ENCODE measurements at places on chromosomes 1 and 21.

GRCh38 chr1:10216090-10216749, 5.8 kb downstream of the KIF1B start:
- DNase-seq: no peak

DNA sequence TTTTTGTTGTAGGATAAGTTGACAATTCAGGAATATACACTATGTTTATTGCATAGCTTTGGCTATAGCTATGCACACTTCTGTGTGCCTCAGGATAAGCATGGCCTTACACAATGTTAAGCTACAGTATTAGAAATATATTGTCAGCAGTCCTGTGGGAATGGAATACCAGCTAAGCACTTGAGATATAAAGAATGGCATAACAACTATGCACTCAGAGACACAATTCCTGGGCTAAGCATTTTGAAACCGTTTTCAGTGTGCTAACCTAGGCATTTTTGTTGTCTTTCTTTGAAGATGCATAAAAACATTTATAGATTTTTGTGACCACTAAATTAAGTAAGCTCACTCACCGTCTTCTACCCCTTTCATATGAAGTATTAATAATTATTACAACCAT, 46.8 kb downstream of the TMPRSS15 start:
- DNase-seq: no peak

DNA sequence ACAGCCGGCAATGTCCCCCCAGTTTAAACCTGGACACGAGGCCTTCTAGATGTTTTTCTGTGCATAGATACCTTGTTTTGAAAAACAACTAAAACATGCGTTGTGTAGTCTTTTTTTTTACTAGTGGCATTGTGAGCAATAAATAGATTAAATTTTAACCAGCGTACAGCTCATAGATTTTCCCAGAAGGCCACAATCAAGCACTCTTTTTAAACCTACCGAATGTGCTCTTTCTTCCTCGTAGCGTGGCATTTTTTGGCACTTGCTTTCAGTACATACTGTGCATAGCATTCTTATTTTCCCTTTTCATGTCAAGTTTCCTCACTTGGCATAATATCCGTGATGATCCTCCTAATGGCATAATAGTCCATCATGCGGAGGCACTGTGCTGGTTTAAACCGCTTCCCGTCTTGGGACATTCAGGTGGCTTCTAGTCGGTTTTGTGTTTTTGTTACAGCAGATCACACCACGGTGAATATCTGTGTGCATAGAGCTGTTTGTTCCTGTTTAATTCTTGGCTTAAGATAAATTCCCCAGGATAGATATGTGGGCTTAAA, 95.3 kb downstream of the PDE9A start:
- no peak for DNase-seq

DNA sequence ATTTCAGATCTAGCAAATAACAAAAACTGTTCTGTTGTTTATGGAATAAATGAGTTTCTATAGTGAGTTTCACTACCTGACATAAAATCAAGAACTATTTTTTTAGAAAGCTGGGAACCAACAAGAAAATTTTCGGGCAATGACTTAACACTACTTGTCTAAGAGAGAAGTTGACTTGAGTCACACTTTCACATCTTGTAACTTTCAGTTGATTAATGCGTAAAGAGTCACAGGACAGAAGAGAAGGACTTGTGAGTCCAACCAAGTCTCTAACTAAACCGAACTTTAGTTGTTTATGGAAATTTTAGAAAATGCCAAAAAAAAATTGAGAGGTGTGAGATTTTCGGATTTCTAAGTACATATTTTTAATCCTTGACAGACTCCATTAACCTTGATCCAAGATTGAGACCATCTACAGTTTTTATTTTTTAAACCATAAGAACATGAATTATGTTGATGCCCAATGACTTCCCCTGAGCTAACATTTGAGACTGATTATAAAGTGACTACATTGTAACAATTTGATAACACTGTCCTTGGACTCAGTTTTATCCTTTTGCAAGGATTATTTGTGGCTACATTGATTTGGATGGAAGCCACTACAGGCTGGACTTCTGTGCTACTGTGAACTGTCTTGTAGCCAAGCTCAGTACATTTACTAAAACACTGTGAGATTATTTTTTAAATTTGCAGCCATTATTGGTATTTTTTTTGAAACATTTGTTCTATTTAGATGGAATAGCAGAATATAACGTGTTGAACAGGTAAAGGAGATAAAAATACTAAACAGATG, 284.0 kb downstream of the PTPRC start:
- DNase-seq: no peak

GRCh38 chr1:7760245-7760644, 10.9 kb upstream of the VAMP3 start:
- no peak for DNase-seq

- DNase-seq: no peak
Observed at GRCh38 chr1:30257742-30258380, 465.5 kb downstream of the MATN1 start.

GRCh38 chr1:109773900-109774485, 10.3 kb upstream of the EPS8L3 start:
- DNase-seq: no peak

GRCh38 chr1:87913361-87913760, 584.7 kb downstream of the LMO4 start:
- DNase-seq: no peak

DNA sequence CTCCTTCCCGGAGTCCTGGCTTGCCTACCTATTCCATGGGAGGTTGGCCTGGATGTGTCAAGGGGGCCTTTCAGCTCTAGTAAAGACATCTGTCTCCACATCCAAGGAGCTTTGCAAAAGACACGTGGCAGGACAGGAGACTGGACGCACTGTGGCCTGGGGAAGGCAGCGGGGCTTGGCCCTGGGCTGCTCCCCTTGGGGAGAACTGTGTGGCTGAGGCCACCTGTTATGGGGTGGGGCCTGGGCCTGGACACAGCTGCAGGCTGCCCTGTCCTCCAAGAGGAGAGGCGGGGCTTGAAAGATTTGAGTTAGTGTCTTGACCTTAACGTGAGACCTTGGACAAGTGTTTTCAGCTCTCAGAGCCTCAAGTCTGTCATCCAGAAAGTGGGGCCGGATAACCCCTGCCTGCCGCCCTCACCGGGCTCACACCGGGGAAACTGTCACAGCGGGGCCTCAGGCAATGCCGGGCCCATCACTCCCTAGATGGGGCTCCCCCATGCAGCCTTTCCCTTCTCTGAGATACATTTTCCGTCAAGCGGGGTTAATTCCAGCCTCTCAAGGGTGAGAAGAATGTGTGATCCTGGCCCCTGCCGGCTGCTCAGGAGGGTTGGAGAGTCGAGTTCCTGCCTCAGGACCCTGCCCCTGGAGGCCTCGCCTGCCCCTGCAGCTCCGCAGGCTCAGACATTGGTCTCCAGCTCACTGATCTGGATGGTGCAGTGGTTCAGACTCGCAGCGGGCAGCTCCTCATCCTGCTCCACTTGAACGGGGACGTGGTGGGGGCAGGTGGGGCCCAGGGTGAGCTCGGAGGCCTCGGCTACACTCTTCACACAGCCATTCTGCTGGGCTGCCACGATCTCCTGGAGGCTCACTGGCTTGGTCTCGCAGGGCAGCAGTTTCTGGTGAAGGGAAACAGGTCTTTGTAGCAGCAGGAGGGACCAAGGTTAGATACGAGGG, 25.6 kb downstream of the PODN start:
- no peak for DNase-seq

DNA sequence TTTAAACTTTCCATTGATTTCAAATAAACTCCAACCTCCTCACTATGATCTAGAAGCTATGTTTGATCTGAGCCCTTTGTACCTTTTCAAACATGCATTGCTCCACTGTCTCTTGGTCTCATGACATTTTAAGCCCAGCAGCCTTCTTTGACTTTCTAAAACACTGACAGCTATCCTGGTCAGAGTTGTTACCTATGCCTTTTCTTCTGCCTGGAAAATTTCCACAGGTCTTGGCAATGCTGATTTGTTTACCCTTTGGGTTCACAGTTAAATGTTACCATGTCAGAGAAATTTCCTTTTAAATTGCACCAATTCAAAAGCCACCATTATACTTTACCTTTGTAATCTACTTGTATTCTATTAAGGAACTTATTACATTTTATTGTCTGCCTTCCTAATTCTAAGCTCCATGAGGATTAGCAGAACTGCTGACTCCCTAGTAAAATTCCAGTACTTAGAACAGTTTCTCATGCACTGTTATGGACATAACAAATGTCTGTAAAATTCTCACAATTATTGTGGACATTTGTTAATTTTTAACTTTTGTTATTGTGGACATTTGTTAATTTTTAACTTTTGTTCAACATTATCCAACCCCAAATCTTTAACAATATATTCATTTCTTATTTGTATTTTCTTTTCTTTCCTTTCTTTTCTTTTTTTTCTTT, 1064.4 kb downstream of the NCAM2 start:
- no peak for DNase-seq

DNA sequence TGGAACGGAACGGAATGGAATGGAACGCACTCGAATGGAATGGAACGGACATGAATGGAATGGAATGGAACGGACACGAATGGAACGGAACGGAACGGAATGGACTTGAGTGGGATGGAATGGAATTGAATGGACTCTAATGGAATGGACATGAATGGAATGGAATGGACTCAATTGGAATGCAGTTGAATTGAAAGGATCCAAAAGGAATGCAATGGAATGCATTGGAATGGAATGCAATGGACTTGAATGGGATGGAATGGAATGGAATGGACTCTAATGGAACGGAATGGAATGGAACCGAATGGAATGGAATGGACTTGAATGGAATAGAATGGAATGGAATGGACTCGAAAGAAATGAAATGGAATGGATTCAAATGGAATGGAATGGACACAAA, 102.4 kb upstream of the OR4F16 start:
- DNase-seq: no peak

DNA sequence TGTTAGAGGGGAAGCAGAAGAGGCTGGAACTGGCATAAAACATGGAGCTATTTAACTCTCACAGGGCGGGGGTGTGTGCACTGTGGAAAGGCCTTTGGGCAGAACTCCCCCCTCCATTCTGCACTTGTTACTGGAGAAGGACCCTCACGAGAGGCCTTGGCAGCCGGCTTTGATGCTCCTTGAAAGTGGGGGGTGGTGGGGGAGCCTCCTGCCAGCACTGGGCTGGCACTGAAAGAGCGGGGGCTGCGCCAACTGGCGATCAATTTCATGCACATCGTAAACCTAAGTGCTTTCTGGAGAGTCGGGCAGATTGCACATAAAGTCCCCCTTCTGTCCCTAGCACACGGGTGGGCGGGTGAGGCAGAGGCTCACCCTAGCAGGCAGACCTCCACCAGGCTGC, 28.9 kb downstream of the FOXO6 start:
- no peak for DNase-seq

GRCh38 chr1:180947901-180948640, 35.4 kb downstream of the KIAA1614 start:
- no peak for DNase-seq

GRCh38 chr21:41796476-41797080, 29.7 kb upstream of the RIPK4 start:
- no peak for DNase-seq

- DNase-seq: no peak
Observed at GRCh38 chr1:41329662-41330587, 31.3 kb upstream of the FOXO6 start.

GRCh38 chr1:210330279-210330866, 1.7 kb downstream of the HHAT start:
- DNase-seq: no peak

DNA sequence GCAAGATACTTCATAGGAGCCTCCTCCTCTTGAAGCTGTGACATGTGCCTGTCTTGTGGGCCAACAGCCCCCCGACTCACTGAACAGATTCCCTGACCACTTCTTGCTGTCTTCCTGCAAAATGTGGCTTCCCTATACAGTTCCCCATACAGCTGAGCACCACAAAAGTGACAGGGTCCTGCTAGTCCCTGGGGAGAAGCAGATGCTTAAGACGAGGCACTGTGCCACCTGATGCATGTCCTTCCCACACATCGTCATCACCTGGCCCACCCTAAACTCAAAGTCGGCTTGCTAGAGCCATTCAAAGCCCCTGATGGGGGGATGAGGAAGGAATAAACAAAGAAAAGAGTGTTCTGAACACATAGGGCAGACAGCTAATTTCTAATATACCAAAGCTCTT, 29.2 kb upstream of the ETV3 start:
- no peak for DNase-seq

GRCh38 chr21:33452362-33452761, 27.4 kb downstream of the TMEM50B start:
- DNase-seq: no peak

- no peak for DNase-seq
Observed at GRCh38 chr21:25559746-25560145, 47.5 kb downstream of the MRPL39 start.

DNA sequence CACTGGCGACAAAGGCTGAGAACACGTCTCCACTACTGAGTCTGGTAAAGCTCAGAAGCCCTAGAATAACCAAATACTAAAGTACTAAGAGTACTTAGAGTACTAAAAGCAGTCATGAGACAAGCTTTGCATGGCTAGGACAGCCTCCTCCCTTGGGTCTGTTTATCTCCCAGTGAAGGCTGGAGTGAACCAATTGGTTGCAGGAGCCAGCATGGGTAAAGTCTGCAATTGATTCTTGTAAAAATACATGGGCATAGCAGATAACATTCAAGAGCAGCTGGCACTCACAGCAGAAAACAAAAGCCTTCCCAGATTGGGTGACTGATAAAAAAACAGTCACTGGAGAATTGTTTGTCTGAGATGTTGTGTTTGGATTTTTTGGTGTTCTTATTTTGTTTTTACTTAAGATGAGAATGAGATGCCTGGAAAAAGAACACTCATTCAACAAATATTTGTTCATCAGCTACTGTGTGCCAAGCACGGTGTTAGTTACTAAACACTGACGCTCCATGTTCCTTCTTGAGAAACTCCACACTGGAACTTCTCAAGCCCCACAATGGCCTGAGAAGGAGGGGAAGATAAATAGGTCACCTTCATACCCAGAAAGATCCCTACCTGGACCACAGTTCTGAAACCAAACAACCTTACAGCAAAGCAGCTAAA, 3.7 kb downstream of the IRF6 start:
- DNase-seq: no peak

DNA sequence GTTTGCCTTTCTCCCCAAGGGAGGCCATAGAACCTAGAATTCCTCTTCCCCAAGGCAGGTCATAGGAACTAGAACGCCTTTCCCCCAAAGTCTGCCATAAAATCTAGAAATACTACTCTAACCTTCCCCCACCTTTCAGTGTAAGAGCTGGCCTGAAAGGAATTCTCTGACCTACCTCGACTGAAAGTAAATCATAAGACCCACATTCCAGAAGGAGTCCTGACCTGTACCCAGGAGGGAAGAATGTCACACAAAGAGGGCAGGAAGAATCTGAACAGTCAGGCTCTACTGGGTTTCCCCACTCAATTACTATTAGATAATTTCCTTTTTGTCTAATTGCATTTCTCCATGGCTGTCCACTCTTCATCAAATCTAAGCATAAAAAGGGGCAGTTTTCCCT, 5.7 kb upstream of the ATG4C start:
- no peak for DNase-seq

GRCh38 chr1:20619999-20620398, 13.3 kb upstream of the PINK1 start:
- DNase-seq: no peak

DNA sequence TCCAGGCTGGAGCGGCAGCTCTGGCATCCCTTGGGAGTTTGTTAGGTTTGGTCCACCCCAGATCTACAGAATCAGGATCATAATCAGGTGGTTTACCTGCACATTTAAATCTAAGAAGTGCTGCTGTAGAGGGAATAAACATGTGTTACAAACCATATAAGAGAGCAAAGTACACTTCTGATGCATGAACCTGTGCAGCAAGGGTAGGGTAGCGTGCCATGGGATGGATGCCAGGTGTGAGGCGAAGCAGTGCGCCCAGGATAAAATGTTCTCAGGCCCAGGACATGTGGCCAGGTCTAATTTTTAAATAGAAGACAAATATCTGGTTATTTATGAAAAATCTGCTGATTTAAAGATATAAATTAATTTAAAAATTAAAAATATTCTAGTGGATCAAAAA, 308.8 kb upstream of the USP24 start:
- DNase-seq: no peak

Measured in activated T-helper 1 cell treated with Interleukin-2 at 50 U/mL for 16 hours (primary cell).